ENCODE measurements at places on chromosomes 3 and 15.

DNA sequence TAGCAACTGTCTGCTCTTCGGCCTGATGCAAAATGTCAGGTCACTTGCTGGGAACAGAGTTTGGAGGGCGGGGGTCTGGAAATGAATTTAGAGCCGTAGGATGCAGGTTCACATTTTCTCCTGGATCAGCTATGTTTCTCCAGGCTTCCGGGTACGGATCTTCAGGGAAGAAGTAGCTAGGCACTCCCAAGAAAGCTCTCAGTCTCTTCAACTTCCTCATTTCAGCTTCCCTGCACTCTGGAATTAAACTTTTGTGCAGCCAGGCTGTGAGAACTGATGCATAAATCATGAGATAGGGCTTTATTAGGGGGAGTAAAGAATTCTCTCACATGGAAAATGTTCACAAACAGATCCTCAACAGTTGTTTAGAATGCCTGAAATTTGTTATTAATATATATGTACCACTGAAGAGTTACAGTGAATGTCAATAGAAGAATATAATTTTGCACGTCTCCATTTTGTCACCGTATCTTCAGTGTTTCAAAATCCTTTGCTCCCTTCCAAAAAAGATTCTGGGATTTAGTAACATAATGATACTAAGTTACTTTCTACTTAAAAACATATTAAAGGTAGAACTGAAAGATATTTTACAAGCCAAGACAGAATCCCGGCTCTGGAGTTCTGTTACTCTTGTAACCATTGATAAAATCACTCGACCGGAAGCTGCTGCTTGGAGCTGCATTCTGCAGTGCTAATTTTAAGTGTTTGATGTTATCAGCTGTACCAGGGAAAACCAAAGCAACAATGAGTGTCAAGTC lies 178.5 kb upstream of the P2RY1 start:
- DNase-seq, result no peak

GRCh38 chr3:32274306-32274705 lies 35.8 kb downstream of the CMTM8 start:
- DNase-seq, result no peak

- no peak for DNase-seq
These were observed 31.7 kb upstream of the FAM3D start for GRCh38 chr3:58698246-58698645.

GRCh38 chr3:122272879-122273278 lies 52.2 kb upstream of the CSTA start:
- DNase-seq, result no peak

DNA sequence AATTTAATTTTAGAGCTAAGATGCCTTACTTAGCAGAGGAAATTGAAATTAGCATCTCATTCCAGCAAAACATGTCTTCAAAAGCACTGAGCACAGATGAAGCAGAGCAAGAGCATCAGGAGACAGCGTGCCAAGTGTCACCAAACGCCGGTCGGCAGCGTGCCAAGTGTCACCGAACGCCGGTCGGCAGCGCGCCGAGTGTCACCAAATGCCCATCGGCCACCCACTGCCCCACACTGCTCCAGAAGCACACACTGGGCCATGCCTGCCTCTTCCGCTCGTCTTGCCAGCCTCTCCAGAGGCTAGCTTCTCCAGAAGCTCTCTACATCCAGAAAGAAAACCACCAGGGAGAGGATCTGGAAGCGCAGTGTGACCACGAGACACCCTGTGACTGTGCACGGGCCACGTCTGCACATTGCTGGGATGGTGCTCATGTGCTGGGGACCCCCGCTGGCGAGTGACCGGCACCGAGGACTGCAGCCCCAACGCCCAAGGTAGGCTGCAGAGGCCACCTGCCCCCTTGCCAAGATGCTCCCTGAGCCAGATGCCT lies 37.8 kb downstream of the CYFIP1 start:
- no peak for DNase-seq

All from amniotic epithelial cell (primary cell).